ENCODE measurements at places on chromosomes 11 and 22.
A peak's percentile ranks its signal among the peaks of the same experiment; 100 is the strongest.

DNA sequence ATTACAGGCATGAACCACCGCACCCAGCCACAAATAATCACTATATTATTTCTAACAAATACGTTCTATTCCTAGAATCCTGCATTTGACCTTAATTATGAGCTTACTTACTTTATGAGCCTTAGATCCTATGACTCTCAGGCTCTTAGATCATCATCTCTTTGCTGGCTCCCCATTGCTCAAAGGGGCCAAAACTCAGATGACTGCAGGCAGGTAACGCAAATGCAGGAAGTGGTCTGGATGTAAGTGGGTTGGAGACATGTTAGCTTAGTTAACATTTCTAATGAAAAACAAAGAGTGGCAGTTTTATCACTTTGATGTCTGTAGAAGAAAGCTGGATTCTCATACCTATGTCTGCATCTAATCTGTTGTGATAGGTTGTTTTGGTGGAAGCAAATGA lies 23.4 kb downstream of the CCDC81 start:
- no peak for DNase-seq

DNA sequence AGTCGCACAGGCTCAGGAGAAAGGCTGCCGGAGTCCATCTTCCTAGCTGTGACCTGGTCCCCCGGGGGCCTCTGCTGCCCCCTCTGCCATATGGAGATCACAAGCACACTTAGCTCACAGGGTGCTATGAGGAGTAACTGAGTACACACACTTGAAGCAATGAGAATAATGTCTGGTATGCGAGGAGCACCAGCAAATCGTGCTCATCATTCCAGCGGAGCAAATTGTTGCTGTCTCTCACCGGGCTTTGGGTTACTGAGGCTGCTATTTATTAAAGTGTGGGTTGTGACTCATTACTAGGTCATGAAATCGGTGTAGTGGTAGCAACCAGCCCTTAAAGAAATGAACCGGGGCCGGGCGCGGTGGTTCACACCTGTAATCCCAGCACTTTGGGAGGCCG lies 48.1 kb upstream of the EIF3D start:
- peak; percentile 39 for DNase-seq

DNA sequence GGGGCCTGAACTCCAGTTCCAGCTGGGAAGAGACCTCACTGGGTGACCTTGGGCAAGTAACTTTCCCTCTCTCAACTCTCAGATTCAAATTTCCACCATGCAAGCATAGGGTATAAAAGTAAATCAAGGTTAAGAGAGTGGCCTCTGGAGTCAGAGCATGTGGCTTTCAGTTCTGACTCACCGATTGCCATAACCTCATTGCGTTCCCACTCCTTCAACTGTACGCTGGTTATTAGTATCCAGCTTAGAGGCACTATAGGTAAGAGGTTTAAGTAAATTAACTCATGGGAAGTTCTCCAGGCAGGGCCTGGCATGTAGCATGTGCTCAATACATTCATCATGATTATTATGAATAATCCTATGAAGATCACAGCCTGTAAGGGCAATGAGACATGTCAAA lies 88.3 kb downstream of the FBXO7 start:
- DNase-seq: no peak

- DNase-seq: peak; percentile 67
Measured at GRCh38 chr11:70483077-70483861, 84.9 kb downstream of the CTTN start.

DNA sequence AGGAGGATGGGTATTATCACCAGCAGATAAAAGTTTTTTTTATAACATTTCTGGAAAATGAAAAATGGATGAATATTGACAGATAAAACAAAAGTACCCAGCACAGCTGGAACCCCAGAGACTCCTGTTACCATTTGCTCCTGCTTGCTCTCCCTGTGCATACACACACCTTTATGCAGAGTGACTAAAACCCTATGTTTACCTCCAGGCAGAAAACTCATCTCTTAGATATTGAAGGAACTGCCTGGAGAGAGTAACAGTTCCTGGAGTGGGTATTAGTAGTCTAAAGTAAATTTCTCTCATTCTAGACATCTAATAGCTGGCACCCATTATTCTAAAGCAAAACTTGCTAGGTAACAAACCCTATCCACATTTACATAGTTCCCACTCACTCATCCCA lies 38.0 kb downstream of the CYP2R1 start:
- no peak for DNase-seq

- no peak for DNase-seq
Measured at GRCh38 chr22:46376908-46377524, 41.5 kb downstream of the TRMU start.

GRCh38 chr11:118792570-118793124 lies 1.7 kb upstream of the DDX6 start:
- peak; percentile 22 for DNase-seq

DNA sequence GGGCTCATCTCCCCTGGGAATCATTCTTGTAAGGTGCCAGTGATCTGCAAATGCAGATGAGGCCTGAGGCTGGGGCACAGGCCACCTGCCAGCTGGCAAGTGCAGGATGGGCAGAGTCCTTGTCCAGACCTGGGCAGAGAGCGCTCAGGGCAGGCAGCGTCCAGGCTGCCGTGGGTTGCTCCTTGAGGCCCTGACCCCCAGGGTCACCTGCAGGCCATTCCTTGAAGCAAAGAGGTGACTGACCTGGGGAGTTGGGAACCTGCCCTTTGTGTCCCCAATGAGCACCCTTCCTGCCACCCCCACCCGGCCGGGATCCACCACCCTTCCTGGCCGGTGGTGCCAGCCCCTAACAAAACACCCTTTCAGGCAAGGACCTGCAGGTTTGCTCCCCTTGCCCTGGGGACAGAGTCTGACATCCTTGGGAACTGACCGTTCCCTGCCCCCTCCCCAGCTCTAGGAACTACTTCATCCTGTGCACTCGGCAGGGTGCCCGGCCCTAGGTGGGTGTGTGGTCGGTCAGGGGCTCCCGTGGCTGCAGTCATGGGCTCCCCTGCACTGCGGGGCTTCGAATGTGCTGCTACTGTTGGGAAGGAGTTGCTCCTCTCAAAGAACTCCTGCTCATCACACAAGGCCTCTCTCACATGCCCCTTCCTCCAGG lies 28.3 kb downstream of the DUSP8 start:
- DNase-seq: no peak

DNA sequence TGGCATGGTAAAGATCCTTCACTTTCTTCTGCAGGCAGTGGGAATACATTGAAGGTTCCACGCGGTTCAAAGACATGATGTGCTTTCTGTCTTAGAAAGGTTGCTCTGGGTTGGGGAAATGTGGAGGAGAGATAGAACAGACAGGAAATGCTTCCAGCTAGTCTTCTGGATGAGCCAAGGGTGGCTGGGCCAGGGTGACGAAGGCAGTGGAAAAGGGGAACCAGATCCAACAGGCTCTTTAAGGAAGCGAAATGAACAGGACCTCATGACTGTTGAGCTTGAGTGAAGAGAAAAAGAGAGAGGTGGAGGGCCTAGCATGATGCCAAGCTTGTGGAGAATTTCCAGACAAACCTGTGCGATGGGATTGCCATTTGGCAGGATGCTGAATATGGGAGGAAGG lies 56.4 kb upstream of the LMO1 start:
- DNase-seq: no peak

GRCh38 chr11:119624102-119624615 lies 104.8 kb downstream of the NECTIN1 start:
- DNase-seq: no peak

DNA sequence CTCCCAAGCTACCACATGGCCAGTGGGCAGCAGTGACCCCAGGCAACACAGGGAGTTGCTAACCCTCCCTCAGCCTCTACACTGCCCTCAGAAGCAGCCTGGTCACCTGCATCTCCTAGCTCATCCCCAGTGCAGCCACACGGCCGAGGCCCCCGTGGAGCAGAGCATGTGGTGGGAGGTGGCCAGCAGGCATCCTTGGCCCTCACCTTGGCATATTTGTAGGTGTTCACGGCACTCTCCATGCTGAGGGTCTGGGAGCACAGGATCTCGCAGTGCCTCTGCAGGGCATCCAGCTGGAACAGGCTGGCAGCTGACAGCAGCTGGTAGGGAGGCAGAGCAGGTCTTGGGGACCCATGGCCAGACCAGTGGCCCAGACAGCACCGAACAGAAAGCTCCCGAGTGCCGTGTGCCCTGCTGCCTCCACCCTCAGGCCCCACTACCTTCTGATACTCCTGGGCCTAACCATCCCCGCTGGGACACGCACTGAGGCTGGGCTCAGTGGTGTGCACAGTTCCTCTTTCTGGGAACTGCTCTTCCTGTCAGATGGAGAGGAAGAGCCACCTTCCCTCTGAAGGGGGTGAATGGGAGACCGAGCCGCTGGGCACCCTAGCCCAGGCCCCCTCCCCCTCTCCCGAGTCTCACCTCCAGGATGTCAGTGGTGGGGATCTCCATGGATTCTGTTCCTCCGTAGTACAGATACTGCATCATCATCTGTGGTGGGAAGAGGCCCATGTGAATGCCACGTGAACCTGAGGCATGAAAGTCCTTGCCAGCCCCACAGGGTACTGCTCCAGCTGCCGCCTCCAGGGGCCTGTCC lies 48.8 kb downstream of the NAT10 start:
- DNase-seq: no peak

GRCh38 chr11:75536786-75537641 lies 11.3 kb upstream of the GDPD5 start:
- DNase-seq: no peak

- peak; percentile 11 for DNase-seq
Measured at GRCh38 chr11:28009388-28009787, 98.6 kb downstream of the KIF18A start.

- DNase-seq: no peak
Measured at GRCh38 chr22:32720924-32721323, 80.6 kb upstream of the TIMP3 start.

GRCh38 chr11:65410936-65411680 lies 11.5 kb upstream of the NEAT1 start:
- no peak for DNase-seq

DNA sequence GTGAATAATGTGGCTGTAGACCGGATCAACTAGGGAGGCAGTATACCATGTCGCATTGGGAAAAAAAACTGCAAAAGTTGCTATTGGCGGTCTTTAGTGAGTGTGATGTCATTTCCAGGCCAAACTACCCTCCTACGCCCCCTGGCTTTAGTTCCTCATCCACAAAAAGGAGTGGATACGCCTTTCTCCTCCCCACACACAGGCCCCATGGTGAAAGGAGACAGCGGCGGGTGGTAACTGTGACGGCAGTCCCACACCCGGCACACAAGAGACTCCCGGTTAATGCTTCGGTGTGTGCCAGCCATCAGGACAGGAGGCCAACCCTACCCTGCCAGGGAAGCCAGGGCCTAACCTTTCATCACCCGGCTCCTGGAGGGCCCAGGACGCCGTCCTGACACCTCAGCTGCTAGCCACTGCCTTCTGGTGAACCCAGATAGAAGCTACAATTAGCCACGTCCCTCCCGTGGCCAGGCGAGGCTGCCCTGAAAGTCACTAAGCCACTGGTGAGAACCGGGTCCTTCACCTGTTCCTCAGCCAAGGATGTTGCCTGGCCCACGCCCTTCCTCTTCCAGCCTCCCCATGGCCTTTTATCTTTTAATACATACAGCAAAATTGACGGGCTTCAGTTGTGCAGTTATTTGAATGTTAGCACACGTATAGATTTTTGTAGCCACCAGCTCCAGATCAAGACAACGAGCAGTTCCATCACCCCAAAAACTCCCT lies 10.8 kb downstream of the TP53I11 start:
- DNase-seq: peak; percentile 32

DNA sequence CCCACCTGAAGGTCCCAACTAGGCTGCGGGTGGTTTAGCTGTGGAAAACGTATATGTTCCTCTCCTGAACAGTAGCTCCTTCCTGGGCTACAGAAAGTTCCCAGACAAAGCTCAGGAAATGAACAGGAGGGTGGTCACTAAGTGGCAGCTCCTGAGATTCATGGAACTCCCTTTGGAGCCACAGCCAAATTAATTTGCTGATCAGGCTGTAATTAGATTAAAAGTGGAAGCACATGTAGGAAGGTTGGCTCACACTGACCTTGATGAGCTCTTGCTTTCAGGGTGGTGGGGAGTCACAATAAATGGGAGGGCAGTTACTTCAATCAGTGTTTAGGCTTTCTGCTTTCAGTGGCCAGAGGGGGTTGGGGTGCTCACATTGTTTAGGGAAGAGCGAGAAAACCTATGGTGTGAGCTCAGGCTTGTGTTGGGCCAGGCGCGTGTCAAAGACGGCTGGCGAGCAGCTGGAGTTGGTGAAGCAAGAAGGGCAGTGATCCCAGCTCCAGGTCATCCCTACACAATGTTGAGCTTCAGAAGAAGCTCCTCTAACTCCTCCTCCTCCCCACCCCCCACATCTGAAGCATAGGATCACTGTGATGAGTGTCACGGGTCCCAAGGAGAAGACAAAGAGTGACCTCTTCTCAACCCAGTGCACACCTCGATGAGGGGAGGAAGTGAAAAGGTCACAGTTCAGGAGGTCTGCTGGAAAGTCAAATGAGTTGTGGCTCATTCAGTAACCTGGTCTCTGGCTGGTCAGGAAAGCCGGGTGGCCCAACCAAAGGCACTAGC lies 42.5 kb downstream of the CLPB start:
- no peak for DNase-seq
